K562 (cell line): ENCODE measurements at places on chromosomes 11 and 22. TPM values are rescaled to one million over a fixed set of nuclear protein-coding genes. Genes with fewer than 3 reads are reported as not detected.

- DNase-seq = no peak
Observed at GRCh38 chr11:6608726-6609501, 3.1 kb downstream of the TAF10 start.

GRCh38 chr11:93481696-93482095, 61.5 kb downstream of the SMCO4 start:
- DNase-seq = no peak

GRCh38 chr22:28016781-28017557, 97.9 kb upstream of the PITPNB start:
- no peak for DNase-seq

- DNase-seq = no peak
Observed at GRCh38 chr22:36858156-36858555, 2.6 kb upstream of the NCF4 start.

DNA sequence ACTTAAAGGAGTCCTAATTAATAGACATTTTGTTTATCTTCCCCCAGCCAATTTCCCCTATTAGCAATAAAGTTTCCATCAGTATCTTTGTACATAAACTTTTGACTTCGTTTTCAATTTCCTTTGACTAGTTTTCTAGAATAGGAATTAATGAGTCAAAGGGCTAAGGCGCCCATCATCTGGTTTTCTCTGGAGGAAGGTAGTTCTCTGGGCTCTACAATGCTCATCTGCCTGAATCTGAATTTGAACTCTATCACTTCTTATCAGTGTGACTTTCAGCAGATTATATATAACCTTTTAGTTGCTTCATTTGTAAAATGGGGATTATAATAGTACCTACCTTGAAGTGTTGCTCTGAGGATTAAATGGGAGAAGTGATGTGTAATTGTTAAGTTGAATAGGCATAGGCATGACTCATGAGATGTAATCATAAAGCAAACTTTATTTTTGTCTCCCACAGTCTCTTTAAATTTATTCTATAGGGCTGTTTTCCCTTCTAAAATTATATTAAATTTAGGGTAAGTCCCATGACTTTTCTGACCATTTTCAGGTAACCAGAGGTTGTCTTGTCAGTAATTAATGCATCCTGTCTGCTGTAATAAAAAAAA, 5.8 kb upstream of the TUB start:
- no peak for DNase-seq

- DNase-seq = peak; percentile 41
Observed at GRCh38 chr11:73931039-73931645, 19.7 kb upstream of the DNAJB13 start.

DNA sequence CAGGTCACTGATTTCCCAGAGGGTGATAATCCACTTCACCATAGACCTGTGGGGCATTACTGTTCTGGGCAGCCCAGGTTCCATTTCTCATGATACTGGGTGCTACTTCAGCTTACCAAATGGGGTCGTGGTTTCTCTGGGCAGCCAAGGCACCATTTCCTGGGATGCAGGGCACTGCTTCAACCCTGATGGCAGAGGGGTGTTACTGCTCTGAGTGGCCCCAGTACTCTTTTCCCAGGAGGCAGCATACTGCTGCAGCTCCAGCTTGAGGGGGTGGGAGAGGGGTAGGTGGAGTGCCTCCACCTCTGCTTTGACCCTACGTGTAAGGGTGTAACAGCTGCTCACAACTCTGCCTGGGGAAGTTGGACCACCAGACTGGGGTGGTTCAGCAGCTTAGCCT, 51.1 kb downstream of the PRMT3 start:
- no peak for DNase-seq

GRCh38 chr11:63813563-63814382, 517 bp downstream of the SPINDOC start:
- DNase-seq = peak; percentile 77

DNA sequence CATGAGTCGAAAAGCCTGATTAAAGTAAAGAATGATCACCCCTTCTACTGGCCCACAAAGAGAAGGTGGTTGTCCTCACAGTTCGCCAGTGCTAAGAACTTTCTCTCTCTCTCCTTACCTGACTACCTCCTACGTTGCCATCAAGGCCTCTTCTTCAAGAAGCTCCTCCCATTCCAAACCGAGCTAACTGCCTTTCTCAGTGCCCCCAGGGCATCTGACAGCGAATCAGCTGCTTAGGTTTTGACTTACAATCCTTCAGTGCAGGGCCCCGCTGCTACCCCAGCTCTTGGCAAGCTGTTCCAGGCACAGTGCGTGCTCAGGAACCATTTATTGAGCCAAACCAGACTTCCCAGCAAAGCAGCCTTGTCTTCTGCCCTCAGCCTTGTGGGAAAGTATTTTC, 5.8 kb downstream of the VSTM5 start:
- no peak for DNase-seq

- no peak for DNase-seq
Observed at GRCh38 chr11:87722756-87723565, 452.3 kb downstream of the RAB38 start.

GRCh38 chr22:28187612-28188011, 268.6 kb upstream of the PITPNB start:
- DNase-seq = no peak

GRCh38 chr11:44621784-44622183, 56.3 kb downstream of the CD82 start:
- DNase-seq = no peak

GRCh38 chr22:33648478-33648877, 271.8 kb downstream of the LARGE1 start:
- no peak for DNase-seq

- DNase-seq = no peak
Observed at GRCh38 chr22:26702906-26703830, 45.8 kb downstream of the MIAT start.

DNA sequence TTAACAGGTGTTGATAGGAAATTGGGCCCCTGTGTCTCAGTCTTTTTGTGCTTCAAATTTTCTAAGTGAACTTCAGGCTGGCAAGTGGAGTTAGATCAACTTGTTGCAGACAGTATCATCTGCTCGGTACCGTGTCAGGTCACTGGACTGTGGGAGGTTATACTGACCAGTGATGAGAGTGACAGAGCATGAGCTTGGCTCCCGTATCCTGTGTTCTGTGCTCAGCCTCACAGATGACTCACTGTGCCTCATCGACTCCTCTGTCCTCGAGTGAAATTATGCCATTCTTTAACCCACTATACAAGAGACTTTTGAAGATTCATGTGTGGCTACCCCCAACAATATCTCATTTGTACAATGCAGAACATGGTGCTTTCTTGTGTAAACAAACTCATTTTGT, 7.9 kb downstream of the GRAP2 start:
- peak; percentile 73 for DNase-seq

- DNase-seq = no peak
Observed at GRCh38 chr22:25881210-25881755, 139.3 kb downstream of the MYO18B start.

GRCh38 chr11:110973401-110973980, 261.3 kb upstream of the ARHGAP20 start:
- DNase-seq = no peak

DNA sequence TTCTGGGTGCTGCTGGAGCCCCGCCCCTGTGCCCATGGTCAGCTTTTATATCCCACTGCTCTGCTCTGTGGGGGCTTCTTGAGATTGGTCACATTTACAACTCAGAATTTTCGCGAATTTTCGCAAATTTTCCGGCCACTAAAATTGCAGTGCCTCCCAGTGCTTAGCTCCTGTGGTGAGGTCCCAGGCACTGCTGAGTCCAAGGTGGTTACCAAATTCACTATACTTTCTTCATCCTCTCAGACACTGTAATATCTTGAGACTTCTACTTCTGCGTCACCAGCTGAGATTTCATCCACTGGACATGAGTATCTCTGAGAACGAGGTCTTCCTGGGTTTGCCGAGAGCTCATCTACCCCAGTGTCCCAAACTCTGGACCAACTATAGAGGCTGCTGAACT, 8.7 kb downstream of the KDM4F start:
- DNase-seq = no peak

- DNase-seq = no peak
Observed at GRCh38 chr22:20141186-20142077, 9.4 kb downstream of the CCDC188 start.

DNA sequence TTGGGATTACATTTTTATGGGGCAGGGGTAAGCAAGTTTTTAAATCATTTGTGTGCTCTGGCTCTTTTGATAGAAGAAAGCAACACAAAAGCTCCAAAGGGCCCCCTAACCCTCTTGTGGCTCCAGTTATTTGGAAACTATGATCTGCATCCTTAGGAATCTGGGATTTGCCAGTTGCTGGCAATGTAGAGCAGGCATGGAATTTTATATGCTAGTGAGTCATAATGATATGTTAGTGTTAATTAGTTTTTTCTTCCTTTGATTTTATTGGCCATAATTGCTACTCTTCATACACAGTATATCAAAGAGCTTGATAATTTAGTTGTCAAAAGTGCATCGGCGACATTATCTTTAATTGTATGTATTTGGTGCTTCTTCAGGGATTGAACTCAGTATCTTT, 10.1 kb downstream of the RAG1 start:
- DNase-seq = no peak

DNA sequence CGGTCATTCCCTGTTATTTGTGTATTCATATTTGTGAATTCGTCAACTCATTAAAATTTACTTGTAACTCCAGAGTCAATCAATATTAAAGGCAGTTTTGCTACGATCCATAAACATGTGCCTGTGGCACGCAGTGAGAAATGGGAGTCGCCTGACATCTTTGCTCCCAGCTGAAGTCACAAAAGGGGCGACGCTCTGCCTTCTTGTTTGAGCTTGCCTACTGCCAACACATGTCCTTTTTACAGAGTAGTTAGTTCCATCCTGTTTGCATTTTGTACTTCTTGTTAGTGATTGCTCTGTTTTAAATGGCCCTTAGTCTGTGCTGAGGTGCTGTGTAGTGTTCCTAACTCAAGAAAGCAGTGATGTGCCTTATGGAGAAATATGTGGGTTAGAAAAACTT, 305.3 kb downstream of the ETS1 start:
- no peak for DNase-seq

GRCh38 chr22:43535336-43535735, 123.5 kb downstream of the MPPED1 start:
- no peak for DNase-seq

GRCh38 chr11:33500861-33501479, 199.7 kb downstream of the C11orf91 start:
- DNase-seq = peak; percentile 24

DNA sequence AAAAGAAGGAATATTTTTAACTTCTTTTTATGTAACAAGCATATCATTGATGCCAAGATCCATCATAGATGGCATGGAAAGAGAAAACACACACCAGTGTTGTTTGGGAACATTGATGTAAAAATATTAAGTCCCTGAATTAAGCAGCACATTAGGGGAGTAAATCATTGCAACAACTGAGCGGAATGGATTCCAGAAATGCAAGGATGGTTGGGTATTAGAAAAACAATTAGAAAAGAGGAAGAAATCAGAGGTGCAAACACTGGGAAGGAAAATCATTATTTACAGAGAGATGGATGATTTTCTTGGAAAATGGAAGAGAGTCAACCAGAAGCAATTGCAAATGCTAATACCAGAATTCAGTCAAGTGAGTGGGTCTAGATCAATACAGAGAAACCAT, 8.1 kb downstream of the SMIM38 start:
- no peak for DNase-seq

DNA sequence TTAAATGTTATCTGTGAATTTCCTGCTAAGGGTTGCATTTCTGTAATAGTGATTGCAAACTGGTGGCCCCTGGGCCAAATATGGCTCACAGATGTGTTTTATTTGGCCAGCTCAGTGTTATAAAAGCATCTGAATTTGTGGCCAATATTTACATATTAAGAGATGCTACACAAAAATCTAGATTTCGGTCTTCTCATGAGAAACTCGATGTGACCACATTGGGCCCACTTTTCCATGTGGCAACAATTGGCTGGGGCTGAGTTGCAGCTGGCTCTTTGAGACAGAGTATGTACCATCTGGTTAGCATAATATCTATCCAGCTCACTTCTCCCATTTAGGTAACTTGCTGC, 244.5 kb upstream of the POU2AF2 start:
- DNase-seq = no peak

DNA sequence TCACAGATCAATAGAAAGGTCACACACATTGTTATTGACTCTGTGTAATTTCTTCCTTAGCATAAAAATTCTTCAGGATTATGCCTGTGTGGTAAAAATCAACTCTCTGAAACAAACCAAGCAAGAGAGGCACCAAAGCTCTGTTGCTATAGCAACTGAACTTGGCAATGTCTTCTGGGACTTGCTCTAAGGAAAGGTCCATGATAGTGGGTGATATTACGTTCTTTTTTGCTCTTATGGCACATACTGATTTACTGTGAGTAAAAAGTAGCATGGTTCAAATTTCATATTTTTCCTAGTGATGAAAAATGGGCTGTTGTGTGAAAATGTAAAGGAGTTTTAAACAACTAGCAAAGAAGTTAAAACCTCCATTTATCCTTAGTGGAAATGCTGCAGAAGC, 66.4 kb downstream of the SVIP start:
- no peak for DNase-seq

DNA sequence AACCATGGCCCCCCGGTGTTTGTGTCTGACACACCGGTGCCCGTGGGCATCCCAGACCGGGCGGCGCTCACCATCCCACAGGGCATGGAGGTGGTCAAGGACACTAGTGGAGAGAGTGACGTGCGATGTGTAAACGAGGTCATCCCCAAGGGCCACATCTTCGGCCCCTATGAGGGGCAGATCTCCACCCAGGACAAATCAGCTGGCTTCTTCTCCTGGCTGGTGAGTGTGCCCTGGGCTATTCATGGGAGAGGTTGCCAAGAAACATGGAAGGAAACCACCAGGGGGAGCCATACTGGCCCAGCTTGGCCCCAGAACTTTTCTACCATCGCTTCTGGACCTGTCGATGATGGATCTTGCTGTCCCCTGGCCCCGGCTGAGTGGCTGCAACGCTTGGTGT, 36.5 kb downstream of the PRDM11 start:
- no peak for DNase-seq

DNA sequence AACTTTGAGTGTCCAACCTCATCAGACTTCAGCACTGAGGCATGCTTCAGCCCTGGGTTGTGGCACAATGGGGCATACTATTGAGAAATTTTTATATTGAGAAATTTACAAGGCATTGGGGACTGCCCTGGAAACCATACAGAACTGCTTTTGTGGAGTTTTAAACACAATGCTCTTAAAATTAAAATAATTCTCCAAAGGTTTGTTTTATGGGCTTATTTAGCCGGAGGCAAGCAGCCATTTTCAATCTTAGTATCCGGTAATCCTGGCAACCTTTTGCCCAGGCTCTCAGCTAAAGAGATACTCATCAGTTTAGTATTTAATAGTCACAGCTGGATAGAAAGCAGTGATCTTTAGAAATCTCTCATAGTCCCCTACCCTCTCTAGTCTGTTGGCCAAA, 3.1 kb upstream of the EXPH5 start:
- no peak for DNase-seq

OR52H1 gene
- not detected in 2 replicates for total RNA-seq

ACCSL gene
- not detected in 2 replicates for total RNA-seq

TMEM126A gene
- total RNA-seq = 37.3 and 41.5 TPM in 2 replicates

WNT7B gene
- not detected in 2 replicates for total RNA-seq

CD3E gene
- total RNA-seq = 0.62 and 1.1 TPM in 2 replicates

C1QTNF5 gene
- 0.47 and 0.65 TPM in 2 replicates for total RNA-seq

DLG2 gene
- total RNA-seq = 1.2 and 1.6 TPM in 2 replicates

MS4A6E gene
- not detected in 2 replicates for total RNA-seq

PRDX5 gene
- total RNA-seq = 124 and 154 TPM in 2 replicates
